ENCODE measurements at places on chromosomes 6 and 20.

GRCh38 chr6:148915810-148916209 is 169.0 kb downstream of the UST start:
- DNase-seq, result no peak
- no peak overlapping the region for H3K27ac ChIP-seq
- no peaks in the 10 kb centered on the region for H3K4me1 ChIP-seq
- no peaks in the 10 kb centered on the region for H3K27me3 ChIP-seq
- H3K4me3 ChIP-seq, result no peak overlapping the region

GRCh38 chr6:21079468-21080048 is 514.0 kb upstream of the SOX4 start:
- H3K27me3 ChIP-seq, result no peaks in the 10 kb centered on the region
- no peak overlapping the region for H3K4me3 ChIP-seq
- H3K4me1 ChIP-seq, result no peaks in the 10 kb centered on the region
- no peaks in the 10 kb centered on the region for H3K36me3 ChIP-seq
- no peak overlapping the region for H3K27ac ChIP-seq

- no peaks in the 10 kb centered on the region for H3K36me3 ChIP-seq
- H3K27ac ChIP-seq, result no peak overlapping the region
- no peaks in the 10 kb centered on the region for H3K4me1 ChIP-seq
- H3K27me3 ChIP-seq, result no peaks in the 10 kb centered on the region
Measured at GRCh38 chr6:52475307-52475706, 55.2 kb downstream of the EFHC1 start.

GRCh38 chr6:2141644-2142290 is 103.6 kb downstream of the GMDS start:
- no peak for DNase-seq
- no peaks in the 10 kb centered on the region for H3K27me3 ChIP-seq
- H3K4me3 ChIP-seq, result no peak overlapping the region

DNA sequence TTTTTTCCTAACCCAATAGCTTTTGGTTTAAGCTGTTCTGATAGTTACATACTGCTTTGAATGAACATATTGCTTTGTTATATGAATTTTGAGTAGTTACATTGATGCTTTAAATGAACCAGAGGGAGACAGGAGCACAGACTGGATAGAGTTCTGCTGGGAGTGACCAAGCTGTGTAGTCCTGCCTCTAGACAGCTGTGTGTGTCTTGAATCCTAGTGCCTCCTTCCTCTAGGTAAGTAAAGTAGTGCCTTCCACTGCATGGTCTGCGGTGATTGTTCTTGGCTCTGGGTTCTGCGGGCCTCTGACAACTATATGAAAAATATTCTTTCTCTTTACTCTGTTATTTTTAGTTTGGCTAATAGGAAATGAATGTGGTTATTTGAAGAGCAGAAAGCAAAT is 46.0 kb upstream of the ADGRG6 start:
- H3K36me3 ChIP-seq, result no peaks in the 10 kb centered on the region
- H3K27me3 ChIP-seq, result no peaks in the 10 kb centered on the region
- H3K4me1 ChIP-seq, result no peaks in the 10 kb centered on the region
- no peak overlapping the region for H3K27ac ChIP-seq

GRCh38 chr6:69696273-69696672 is 100.5 kb downstream of the LMBRD1 start:
- no peak overlapping the region for H3K4me3 ChIP-seq
- no peak overlapping the region for H3K27ac ChIP-seq
- DNase-seq, result no peak
- no peaks in the 10 kb centered on the region for H3K36me3 ChIP-seq
- no peaks in the 10 kb centered on the region for H3K27me3 ChIP-seq

GRCh38 chr20:55394592-55394991 is 610.7 kb downstream of the CBLN4 start:
- H3K27me3 ChIP-seq, result no peaks in the 10 kb centered on the region
- H3K36me3 ChIP-seq, result no peaks in the 10 kb centered on the region
- no peak for DNase-seq
- H3K27ac ChIP-seq, result no peak overlapping the region

GRCh38 chr20:62277253-62277652 is 25.5 kb upstream of the ADRM1 start:
- H3K4me1 ChIP-seq, result no peaks in the 10 kb centered on the region
- no peak for DNase-seq
- no peak overlapping the region for H3K4me3 ChIP-seq

- no peaks in the 10 kb centered on the region for H3K4me1 ChIP-seq
- H3K36me3 ChIP-seq, result no peaks in the 10 kb centered on the region
- H3K4me3 ChIP-seq, result no peak overlapping the region
- peak; percentile 3 for DNase-seq
- no peak overlapping the region for H3K27ac ChIP-seq
Measured at GRCh38 chr6:39792540-39793450, 619 bp downstream of the DAAM2 start.

- H3K27me3 ChIP-seq, result no peaks in the 10 kb centered on the region
- H3K27ac ChIP-seq, result no peak overlapping the region
- no peak overlapping the region for H3K4me3 ChIP-seq
- DNase-seq, result no peak
- no peaks in the 10 kb centered on the region for H3K4me1 ChIP-seq
Measured at GRCh38 chr6:100846276-100846675, 34.9 kb downstream of the ASCC3 start.

- no peak overlapping the region for H3K4me3 ChIP-seq
- H3K36me3 ChIP-seq, result no peaks in the 10 kb centered on the region
- no peak for DNase-seq
- no peaks in the 10 kb centered on the region for H3K4me1 ChIP-seq
- H3K27me3 ChIP-seq, result no peaks in the 10 kb centered on the region
Measured at GRCh38 chr6:91141346-91141745, 554.5 kb upstream of the MAP3K7 start.

DNA sequence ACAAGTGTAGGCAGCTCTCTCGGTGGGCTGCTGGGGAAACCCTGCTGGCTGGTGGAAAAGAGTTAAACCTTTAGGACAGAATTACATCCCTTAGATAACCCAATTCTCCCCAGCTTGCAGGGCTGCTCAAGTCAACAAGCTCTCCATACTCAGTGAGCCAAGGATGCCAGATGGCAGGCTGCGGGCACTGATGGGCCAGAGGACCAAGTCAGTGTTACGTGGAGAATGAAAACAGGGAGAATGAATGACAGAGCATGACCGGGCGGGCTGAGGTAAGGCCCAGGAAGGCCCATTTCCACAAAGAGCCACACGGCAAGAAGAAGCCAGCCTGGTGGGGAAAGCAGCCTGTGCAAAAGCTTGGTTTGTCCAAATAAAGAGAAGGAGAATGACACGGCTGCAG is 58.7 kb upstream of the CD93 start:
- H3K27ac ChIP-seq, result peak overlapping the region; percentile 88
- no peaks in the 10 kb centered on the region for H3K36me3 ChIP-seq
- H3K4me3 ChIP-seq, result no peak overlapping the region
- no peak for DNase-seq
